ENCODE measurements at places on chromosomes 13 and 19. TPM values are rescaled to one million over a fixed set of nuclear protein-coding genes. Genes with fewer than 3 reads are reported as not detected.

GRCh38 chr19:39692166-39692565 lies 12.1 kb upstream of the LGALS14 start:
- DNase-seq: no peak

DNA sequence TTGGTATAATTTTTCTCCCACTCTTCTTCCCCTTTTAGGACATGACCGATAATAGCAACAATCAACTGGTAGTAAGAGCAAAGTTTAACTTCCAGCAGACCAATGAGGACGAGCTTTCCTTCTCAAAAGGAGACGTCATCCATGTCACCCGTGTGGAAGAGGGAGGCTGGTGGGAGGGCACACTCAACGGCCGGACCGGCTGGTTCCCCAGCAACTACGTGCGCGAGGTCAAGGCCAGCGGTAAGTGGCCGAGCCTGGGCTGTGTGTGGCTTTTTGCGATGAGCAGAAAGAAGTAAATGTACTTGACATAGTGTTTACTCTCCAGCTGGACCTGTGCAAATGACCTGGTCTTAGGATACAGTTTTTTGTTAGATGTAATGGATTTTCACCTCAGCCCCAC lies 102.5 kb downstream of the ARHGEF7 start:
- DNase-seq: no peak

DNA sequence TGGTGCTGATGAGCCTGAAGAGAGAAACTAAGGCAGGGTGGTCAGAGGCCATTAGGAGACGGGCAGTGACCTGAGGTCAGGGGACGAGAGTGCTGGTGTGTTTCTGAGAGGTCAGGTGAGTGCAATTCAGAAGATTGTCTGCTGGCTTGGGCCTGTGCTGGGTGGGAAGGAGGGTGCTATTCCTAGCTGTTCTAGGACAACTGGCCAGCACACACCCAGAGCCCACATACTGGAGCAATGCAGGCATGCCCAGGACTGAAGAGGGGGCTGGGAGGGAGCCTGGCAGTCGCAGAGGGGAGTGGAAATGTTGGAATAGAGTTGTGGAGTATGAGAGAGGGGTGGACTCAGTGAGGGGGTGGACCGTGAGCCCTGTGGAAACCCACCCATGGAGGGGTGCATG lies 16.5 kb downstream of the ARHGEF7 start:
- no peak for DNase-seq

GRCh38 chr13:93296584-93296983 lies 70.0 kb downstream of the GPC6 start:
- DNase-seq: no peak

DNA sequence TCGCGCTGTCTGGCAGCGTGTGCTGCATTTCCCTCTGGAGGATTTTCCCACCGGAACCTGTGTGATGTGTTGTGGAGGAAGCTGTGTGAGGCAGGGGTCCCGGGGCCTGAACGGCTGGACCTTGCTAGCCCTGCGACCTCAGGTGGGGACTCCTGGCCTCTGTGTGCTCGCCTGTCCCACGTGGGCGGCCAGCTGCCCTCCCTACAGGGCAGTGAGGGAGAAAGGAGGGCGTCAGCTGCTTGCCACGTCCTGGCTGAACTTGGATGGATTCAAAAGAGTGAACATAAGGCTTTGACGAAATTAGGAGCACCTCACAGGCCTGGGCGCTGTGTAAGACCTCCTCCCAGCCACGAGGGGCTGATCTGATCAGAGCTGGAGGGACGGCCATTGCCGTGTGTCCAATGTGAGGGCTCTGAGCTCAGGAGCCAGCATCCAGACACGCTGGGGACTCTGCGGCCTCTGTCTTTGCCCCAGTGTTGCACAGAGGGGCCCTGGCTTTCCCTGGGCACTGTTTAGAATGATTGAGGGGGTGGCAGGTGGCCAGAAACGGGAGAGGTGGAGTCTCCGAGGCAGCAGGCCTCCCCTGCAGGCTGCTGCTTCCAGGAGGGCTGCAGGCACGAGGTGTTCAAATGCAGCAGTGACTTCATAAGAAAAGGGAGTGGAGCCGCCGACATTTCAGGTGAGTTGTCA lies 13.0 kb downstream of the TFDP1 start:
- DNase-seq: no peak

DNA sequence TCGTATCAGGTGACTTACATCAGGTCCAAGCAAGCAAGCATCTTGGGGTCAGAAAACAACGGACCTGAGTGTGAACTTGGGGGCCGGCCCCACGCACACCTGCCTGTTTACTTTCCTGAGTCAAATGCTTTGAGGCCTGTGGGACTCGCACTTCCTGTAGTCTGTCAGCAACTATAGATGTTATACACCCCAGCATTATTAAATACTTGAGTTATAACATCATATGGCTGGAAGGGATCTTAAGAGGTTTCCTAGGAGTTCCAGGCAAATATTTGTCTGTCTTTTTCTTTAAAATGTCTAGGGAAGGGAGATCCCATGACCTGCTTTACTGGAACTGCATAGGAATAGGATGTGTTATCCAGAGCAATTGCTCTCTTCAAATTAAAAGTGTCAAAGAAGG lies 280.6 kb downstream of the SHISA2 start:
- DNase-seq: no peak

GRCh38 chr13:110301606-110302553 lies 5.1 kb downstream of the COL4A1 start:
- peak; percentile 89 for DNase-seq

- no peak for DNase-seq
These were observed 22.8 kb upstream of the BCL3 start for GRCh38 chr19:44725684-44726083.

GRCh38 chr19:37074819-37075362 lies 3.3 kb upstream of the ZNF420 start:
- DNase-seq: no peak

- DNase-seq: no peak
These were observed 15.6 kb downstream of the LSM4 start for GRCh38 chr19:18307271-18307681.

DNA sequence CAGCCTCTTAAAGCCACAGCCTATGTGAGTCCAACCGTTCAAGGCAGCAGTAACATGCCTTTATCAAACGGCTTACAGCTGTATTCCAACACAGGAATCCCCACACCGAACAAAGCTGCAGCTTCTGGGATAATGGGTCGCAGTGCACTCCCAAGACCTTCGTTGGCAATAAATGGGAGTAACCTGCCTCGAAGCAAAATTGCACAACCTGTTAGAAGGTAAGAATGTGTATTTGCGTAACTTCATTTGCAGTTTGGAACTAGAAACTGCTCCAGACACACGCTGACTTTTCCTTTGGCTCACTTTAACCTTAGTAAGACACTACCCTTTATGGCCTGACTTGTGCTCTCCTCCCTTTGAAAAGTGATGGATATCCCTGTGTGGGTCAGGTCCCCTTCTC lies 63.4 kb downstream of the SLAIN1 start:
- no peak for DNase-seq

GRCh38 chr13:62524498-62524897 lies 1108.8 kb upstream of the PCDH20 start:
- DNase-seq: no peak

The LILRA2 gene
- not detected for total RNA-seq

The ZNF610 gene
- total RNA-seq: 0.97 TPM

The PRODH2 gene
- not detected for total RNA-seq

The MIPEP gene
- 33.2 TPM for total RNA-seq

The UPF3A gene
- 27.1 TPM for total RNA-seq

The WDR88 gene
- total RNA-seq: not detected

The WDR87 gene
- not detected for total RNA-seq

The ENOX1 gene
- total RNA-seq: 2.2 TPM

Data from fibroblast of villous mesenchyme (primary cell).